Activated effector memory CD4-positive, alpha-beta T cell treated with anti-CD3 and anti-CD28 coated beads, Interleukin-2, amount 50 U/mL, for 16 hours (primary cell): ENCODE measurements at places on chromosomes 5 and 9.

- DNase-seq, result no peak
Observed at GRCh38 chr5:137575847-137576246, 76.7 kb upstream of the SPOCK1 start.

DNA sequence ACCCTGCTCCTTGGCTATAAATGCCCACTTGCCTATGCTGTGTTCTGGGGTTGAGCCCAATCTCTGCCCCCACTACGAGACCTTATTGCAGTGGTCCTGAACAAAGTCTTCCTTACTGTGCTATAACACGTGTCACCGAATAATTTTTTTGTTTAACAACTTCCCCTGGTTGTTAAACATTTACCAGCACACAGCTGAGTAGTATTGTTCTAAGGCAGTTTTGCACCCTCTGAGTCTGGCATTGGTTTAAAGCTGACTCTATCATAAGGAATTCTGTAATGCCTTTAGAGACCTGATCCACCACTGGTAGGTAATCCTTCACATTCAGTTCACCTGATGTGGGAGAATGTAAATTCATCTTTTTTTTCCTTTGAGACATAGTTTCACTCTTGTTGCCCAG, 25.6 kb upstream of the ANKRD31 start:
- no peak for DNase-seq

DNA sequence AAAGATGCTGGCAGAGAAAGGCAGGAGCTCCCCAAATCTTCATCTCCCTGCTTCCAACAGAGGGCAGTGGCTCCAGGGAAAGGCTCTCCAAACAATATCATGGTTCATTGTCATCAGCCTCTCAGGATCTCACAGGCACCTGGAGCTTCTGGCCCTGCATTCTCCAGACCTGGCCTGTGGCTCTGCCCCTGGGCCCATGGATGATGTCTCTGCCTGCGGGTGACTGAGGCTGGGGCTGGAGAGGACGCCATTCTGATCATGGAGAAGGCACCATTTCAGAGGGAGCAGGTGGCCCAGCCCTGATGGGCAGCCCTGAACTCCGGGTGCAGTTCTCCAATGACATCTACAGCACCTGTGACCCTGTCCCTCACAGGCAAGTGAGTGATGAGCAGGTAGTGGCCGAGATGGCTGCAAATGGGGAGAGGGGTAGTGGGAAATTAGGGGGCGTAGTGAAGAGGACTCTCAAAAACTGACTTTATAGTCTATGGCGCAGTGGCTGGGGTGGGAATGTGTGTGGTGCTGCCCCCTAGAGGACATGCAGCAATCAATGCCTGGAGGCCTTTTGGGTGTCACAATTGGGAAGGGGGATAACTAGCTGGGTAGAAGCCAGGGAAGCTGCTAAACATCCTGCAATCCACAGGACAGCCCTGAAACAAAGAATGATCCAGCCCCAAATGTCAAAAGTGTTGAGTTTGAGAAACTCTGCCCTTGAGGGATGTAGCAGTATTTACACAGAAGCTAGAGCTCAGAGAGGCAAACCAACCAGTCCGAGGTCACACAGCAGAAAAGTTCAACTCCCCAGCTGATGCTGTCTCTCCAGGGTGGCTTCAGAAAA, 3.2 kb downstream of the SH3PXD2B start:
- peak; percentile 78 for DNase-seq

DNA sequence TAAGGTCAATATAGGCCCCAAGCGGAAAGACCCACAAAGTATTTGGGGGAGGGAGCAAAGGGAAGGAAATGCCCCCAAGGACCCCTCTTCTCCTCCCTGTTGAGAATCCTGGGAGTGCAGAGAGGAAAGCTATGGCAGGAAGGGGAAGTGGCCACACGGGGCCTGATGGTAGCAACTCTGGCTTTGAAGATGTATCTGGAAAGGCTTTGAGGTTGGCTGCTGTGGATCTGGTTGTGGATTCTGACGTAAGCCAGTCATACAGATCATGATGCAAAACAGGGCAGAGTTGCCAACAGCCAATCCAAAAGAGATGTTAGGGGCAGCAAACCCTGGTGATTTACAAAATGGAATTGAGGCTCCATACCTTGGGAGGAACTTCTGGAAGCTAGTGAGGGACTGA, 108.8 kb downstream of the PRKACG start:
- no peak for DNase-seq

- no peak for DNase-seq
Observed at GRCh38 chr5:175478008-175478383, 364 bp upstream of the SFXN1 start.
